Stimulated activated naive CD4-positive, alpha-beta T cell treated with Interleukin-2 at 50 U/mL for 16 hours (primary cell): ENCODE measurements at places on chromosomes 1 and 21.

GRCh38 chr1:201284636-201285035, 1.3 kb downstream of the PKP1 start:
- no peak for DNase-seq

- DNase-seq, result peak; percentile 47
Measured at GRCh38 chr1:65067491-65068201, 80.4 kb upstream of the AK4 start.

- DNase-seq, result no peak
Measured at GRCh38 chr1:26824731-26825130, 1.8 kb upstream of the ZDHHC18 start.

DNA sequence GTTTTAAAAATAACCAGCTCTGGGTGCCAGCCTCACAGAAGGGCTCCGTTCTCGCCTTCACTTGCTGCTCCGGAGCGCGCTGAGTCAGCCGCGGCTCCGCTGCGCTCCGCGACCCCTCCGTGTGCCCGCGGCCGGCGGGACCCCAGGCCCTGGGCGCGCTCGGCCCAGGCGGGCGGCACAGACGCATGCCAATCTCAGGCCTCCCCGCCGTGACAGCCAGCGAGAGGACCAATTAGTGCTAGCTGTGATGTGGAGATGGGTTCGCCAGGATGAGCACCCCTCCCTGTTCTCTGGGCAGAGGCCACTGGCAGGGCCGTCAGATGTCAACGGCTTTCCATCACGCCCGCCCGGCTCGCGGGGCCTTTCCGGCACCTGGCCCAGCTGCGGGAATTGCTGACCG, 293.8 kb downstream of the SPATA17 start:
- no peak for DNase-seq

DNA sequence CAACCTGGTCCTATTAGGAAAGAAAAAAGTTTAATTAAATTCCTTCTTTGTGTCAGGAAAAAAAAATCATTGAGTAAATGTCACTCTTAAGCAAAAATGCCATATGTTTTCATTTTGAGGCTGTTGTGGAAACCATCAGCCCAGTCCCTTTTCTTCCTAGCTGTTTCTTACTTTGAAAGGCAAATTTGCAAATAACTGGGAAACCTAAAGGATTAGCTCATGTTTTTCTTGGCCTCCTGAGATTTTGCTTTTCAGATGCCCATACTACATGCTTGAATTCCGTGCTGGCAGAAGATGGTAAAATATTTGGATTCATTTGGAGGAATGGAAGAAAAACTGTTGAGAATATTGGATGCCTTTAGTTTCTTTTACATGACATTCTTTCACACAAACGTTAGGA, 182.1 kb upstream of the ADAMTS5 start:
- DNase-seq, result no peak

- DNase-seq, result no peak
Measured at GRCh38 chr1:226983247-226983991, 43.3 kb downstream of the COQ8A start.

- DNase-seq, result no peak
Measured at GRCh38 chr1:246506367-246506673, 759 bp downstream of the SMYD3 start.

DNA sequence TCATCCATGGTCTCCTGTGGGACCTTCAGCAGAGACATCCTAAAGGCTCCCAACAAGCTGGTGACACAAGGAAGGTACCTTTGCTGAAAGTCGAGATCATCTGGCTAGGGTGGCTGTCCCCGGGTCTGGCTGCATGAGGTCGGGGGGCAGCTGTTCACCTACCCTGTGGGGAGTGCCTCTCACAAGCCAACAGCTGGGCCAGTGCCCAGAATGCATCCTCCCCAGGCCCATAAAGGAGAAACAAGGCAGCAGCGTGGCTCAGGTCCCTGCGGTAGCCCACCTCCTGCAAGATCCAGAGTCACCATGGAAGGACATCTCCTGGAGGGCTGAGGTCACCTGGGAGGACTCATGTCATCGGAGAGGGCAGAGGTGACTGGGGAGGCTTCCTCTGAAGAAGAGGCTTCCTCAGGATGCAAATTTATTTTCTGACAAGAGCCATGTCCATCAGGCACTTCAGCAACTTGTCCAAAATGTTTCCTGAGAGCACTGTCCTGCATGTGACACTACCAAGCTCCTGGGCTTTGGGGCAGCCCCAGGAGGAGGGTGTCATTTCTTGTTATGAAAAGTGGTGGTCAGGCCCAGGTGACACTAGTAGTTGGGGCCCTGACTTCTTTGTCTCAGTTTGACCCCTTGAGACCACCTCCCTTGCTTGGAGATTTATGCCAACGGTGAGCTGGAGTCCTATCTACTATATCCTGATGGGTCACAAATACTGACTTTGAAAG, 6.7 kb upstream of the SMYD3 start:
- DNase-seq, result no peak

GRCh38 chr1:81702079-81702715, 98.5 kb upstream of the ADGRL2 start:
- DNase-seq, result no peak

DNA sequence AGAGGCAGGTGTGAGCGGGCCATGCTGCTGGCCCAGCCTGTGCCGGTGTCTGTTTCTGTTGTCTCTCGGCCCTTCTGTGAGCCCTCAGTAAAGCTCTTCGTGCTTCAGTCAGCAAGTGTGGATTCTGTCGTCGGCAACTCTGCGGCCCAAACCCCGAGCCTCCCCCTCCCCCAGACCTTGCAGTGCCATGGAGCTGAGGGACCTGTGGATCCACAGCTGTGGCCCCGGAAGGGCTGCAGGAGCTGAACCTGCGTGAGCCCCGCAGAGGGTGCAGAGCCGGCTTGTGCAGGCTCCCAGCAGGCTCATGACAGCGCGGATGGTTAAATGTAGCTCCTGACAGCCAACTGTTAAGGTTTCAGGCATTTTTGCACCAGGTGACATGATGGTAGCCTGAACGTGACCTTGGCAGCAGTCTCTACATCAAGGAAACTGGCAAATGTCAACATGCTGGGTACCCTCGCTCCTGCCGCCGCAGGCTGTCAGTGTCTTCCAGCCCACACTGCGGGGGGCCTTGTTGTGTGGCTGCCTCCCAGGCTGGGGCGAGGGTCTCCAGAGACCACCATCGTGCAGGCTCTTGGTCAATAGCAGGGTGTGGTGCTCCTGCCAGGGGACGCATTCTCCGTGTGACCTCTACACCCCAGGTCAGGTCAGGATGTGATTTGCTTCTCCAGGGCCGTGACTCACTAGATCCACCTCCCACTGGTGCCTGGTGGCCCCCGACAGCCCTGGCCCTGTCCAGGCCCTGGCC, 7.0 kb downstream of the LRRC3 start:
- no peak for DNase-seq

- DNase-seq, result peak; percentile 67
Measured at GRCh38 chr1:92483610-92484471, 2.9 kb downstream of the GFI1 start.
